Breast epithelium (tissue), 4 donors: ENCODE measurements at places on chromosomes 2 and 18. TPM values are rescaled to one million over a fixed set of nuclear protein-coding genes. Genes with fewer than 3 reads are reported as not detected.

GRCh38 chr2:84201158-84201557, 257.9 kb downstream of the SUCLG1 start:
- no peaks in the 10 kb centered on the region for H3K4me1 ChIP-seq
- H3K27ac ChIP-seq, result no peak overlapping the region
- no peak for DNase-seq
- no peaks in the 10 kb centered on the region for H3K36me3 ChIP-seq

Gene TCF7L1
- 3.4 TPM for total RNA-seq

DNA sequence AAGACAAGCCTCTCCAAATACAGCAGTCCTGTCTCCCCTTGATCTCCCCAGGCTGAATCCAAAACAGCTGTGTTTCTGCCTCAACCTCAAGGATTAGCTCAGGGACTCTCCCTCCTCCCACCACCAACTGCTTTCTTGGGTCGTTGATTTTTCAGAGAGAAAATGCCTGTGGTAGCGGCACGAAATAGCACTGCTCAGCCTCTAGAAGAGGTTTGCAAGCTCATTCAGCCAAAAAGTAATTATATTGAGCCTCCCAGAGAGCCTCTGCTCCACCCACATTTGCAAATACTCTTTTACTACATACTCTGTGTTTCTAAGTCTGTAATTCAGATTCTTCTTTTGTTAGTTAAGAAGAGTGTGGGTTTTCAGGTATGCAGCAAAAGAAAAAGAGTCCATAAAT, 396.4 kb upstream of the TNP1 start:
- H3K36me3 ChIP-seq, result no peaks in the 10 kb centered on the region
- DNase-seq, result no peak
- no peak overlapping the region for H3K4me3 ChIP-seq
- no peaks in the 10 kb centered on the region for H3K27me3 ChIP-seq

DNA sequence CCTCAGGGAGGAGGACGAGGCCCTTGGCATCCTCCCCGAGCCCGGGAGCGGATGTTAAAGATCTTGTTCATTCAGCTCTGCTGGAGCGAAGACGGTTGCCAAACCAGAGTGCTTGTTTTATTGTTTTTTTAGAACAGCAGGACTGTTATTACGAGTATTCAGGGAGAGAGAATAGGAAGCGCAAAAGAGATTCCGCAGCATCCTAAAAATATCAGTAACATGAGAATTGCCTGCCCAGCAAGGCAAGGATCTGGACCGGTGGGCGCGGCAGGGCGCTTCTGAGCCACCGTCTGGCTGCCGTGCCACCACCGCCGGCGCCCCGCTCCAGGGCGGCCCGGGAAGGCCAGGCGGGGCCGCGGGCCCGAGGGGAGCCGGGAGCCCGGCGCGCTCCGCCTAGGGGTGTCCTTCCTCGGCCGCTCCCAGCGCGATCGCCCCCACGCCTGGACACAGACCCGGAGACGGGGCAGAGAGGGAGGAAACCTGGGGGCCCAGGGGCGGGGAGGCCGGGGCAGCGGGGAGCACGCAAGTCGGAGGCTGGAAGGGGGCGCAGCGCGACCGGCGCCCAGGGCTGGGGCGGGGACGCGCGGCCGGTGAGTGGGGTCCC, 843 bp downstream of the CYS1 start:
- peak overlapping the region; percentile 48 for H3K27ac ChIP-seq
- H3K27me3 ChIP-seq, result no peaks in the 10 kb centered on the region
- peak overlapping the region; percentile 58 for H3K4me3 ChIP-seq
- H3K4me1 ChIP-seq, result peaks cover 6% of the 10 kb centered on the region
- H3K36me3 ChIP-seq, result no peaks in the 10 kb centered on the region

GRCh38 chr18:63994783-63995399, 25.0 kb downstream of the SERPINB8 start:
- no peaks in the 10 kb centered on the region for H3K4me1 ChIP-seq
- H3K36me3 ChIP-seq, result no peaks in the 10 kb centered on the region
- no peaks in the 10 kb centered on the region for H3K27me3 ChIP-seq

Gene FAM136A
- 26.9 TPM for total RNA-seq

GRCh38 chr2:234913208-234913626, 38.6 kb upstream of the SH3BP4 start:
- H3K36me3 ChIP-seq, result no peaks in the 10 kb centered on the region
- H3K4me1 ChIP-seq, result no peaks in the 10 kb centered on the region
- DNase-seq, result no peak
- H3K27me3 ChIP-seq, result no peaks in the 10 kb centered on the region

GRCh38 chr2:9735335-9735734, 104.5 kb upstream of the YWHAQ start:
- H3K27ac ChIP-seq, result no peak overlapping the region
- no peaks in the 10 kb centered on the region for H3K27me3 ChIP-seq
- DNase-seq, result no peak
- H3K4me1 ChIP-seq, result no peaks in the 10 kb centered on the region

Gene NAT8
- total RNA-seq, result not detected

GRCh38 chr18:11857177-11857887, 6.1 kb downstream of the CHMP1B start:
- H3K27me3 ChIP-seq, result no peaks in the 10 kb centered on the region
- no peaks in the 10 kb centered on the region for H3K36me3 ChIP-seq
- no peak for DNase-seq
- no peak overlapping the region for H3K27ac ChIP-seq
- no peaks in the 10 kb centered on the region for H3K4me1 ChIP-seq

GRCh38 chr2:120797421-120798221, 62.0 kb downstream of the GLI2 start:
- H3K4me1 ChIP-seq, result no peaks in the 10 kb centered on the region
- H3K27me3 ChIP-seq, result no peaks in the 10 kb centered on the region
- no peaks in the 10 kb centered on the region for H3K36me3 ChIP-seq
- no peak overlapping the region for H3K4me3 ChIP-seq
- DNase-seq, result no peak

Gene RSAD2
- 4.8 TPM for total RNA-seq

DNA sequence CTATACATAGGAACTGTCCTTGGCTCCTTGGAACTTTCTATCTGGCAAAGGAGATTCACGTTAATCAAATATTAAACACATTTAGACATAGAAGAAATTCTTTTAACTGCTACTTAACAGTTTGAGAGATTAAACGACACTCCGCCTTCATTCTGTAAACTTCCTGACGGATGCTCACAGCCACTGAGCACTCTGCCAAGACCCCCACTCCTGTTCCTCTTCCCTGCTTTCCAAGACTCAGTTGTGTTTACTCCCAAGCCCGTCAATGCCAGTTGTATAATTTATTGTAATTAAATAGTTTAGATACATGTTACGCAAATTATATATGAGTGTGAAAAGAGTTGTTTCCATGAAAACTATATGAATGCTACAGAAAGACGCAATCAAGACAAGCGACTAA, 321.4 kb upstream of the EPHA4 start:
- no peaks in the 10 kb centered on the region for H3K36me3 ChIP-seq
- no peak overlapping the region for H3K27ac ChIP-seq
- H3K4me1 ChIP-seq, result no peaks in the 10 kb centered on the region
- DNase-seq, result no peak

Gene WNT6
- 3.3 TPM for total RNA-seq

- H3K4me1 ChIP-seq, result no peaks in the 10 kb centered on the region
- H3K4me3 ChIP-seq, result no peak overlapping the region
- H3K27me3 ChIP-seq, result no peaks in the 10 kb centered on the region
- no peaks in the 10 kb centered on the region for H3K36me3 ChIP-seq
Measured at GRCh38 chr18:45359275-45360009, 255.8 kb upstream of the SLC14A2 start.

DNA sequence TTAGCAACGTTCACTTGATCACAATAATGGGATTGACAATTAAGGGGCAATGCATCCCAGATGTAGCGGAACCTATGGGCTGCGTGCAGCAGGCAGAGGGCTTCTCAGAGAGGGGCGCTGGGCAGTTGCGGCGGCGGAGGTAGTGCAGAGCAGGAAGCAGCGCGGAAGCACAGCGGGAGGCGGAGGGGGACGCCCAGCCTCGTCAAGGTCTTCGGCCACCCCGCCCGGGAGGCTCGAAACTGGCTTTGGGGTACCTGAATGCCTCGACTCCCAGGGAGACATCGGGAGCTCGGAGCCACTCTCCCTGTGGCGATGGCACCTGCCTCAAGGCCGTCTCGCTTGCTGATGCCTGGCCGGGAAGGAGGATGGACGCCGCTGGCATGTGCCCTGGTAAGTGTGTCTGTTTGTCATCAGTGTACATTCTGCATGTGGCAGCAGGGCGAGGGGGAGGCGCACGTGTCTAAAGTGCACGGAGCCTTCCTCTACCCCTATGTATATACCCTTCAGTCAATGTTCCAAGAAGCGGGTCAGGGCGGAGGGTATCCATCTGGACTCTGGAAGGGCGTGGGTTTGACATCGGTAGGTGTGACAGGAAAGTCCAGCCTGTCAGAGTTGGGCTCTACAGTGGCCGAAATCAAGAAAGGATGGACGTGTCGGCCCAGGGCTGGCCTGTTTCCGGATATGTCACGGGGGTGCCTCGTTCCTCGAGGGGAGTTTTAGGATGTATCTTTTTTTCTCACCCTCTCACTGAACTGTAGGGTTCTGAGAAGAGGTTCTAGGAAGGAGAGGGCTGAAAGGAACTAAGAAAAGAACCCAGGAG, 7.5 kb upstream of the SP9 start:
- no peaks in the 10 kb centered on the region for H3K36me3 ChIP-seq
- H3K27ac ChIP-seq, result no peak overlapping the region
- peaks cover 73% of the 10 kb centered on the region for H3K27me3 ChIP-seq
- DNase-seq, result no peak
- peaks cover 7% of the 10 kb centered on the region for H3K4me1 ChIP-seq

Gene GALNT1
- 46.5 TPM for total RNA-seq
